ENCODE measurements at places on chromosomes 2 and 18.

DNA sequence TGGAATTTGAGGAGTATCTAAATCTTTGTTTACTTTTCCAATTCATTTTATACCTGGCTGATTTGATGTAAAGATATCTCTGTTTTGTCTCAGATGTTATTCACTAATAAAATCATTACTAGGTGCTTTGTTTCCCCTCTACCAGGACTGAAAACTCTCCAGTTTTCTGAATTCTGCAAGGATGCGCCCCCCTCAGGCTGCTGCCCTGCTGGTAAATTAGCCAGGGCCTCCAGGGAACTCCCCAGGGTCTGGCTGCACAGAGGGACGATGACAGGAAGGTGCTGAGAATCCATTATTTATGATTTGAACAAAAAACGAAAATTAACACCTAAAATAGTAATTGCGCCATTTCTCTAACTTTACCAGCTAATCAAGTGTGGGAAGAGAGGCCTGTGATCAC lies 541.2 kb upstream of the POU3F3 start:
- no peak for DNase-seq

DNA sequence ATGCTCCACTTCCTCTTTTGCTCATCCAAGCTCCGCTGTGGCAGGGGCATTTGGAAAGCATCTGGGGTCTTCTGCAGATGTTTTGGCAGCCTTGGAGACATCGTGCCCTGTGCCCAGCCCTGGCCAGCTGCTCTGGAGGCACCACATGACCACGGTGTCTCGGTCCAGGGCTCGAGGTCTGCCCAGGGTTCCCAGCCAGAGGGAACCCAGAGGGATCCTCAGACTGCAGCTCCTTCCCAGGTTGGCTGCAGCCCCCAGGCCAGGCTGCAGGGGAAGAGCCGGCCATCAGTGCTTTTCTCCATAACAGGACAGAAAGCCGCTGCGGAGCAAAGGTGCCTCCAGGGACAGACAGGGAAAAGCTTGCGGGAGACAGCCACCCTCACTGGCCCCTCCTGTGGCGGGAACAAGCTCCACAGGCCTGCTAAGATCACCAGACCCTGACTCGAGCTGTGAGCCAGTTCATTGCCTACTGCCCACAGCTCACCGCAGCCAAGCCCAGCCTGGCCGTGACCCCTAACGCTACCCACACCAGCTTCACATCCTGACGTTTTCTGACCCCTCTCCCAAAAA lies 74.7 kb downstream of the SMAD7 start:
- no peak for DNase-seq

DNA sequence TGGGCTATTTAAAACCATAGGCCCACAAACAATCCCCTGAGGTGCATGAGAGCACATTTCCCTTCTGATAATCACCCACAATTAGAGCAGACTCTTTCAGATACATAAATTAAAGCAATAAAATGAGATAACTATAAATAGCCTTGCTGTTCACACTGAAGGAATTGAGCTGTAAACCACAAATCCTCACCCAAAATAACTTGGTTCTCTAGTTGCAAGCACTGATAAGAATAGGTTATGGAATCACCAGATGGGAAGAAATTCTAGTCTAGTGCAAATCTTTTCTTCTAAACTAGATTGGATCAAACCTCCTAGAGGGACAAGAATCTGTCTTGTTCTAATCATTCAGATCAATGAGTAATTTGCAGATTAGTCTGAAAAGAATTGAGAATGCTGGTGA lies 64.6 kb downstream of the NAB1 start:
- no peak for DNase-seq

DNA sequence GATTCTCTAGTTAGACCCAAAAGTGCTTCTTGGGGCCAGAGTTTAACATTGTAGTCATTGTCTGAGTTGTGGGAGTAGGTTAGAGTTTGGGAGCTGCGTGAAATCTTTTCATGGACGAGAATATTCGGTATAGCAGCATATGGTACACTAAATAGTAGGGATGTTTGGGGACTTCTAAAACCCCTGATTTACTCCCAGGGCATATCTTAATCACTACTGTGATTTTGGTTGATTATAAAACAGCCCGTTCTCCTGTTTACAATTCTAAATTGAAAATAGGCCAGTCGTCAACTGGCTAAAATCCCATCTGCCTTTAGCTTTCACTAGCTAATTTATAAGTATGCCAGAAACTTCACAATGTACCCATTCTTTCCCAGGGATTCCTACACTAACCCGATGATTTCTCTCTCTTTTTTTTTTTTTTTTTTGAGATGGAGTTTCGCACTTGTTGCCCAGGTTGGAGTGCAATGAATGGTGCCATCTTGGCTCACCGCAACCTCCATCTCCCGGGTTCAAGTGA lies 44.3 kb downstream of the MOB4 start:
- no peak for DNase-seq

All from MM.1S (cell line).